Caudate nucleus (tissue), 63 donors: ENCODE measurements at places on chromosomes 7 and 10.

DNA sequence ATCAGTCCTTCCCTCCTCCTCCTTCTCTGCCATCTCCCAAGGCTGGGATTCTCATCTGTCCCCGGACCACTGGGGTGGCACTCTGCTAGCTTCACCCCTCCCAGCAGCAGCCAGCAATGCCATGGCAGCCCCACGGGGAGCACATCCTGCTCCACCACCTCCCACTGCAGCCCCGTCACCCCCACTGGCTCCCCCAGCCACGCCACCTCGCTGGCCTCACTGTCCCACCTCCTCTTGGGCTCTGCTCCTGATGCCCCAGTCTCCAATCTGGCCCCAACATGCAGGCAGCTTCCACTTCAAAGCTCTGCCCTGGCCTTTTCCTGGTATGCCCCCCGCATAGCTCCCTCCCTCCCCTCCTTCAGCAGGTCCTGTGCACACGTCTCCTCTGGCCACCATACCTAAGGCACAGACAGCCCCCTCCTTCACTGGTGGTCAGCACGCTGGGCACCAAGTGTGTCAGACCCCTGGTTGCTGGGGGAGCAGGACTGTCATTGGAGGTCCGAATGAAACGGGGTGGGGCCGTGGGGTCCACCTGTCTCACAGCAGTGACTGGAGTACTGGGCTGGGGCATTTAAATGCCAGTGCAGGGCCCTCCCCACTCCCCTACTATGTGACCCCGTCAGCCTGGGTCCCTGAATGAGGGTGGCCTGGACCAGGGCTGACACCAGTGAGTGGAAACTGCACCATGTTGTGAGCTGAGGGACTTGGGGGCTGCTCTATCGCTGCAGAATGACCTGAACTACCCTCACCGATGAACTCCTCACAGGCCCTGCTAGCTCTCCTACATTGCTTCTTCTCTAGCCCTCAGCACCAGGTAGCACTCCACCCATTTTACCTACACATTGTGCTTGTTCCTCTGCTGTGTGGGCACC is 38.7 kb downstream of the RASGEF1A start:
- no peak for DNase-seq

- no peak for DNase-seq
Observed at GRCh38 chr10:46268076-46268881, 18.5 kb upstream of the ANTXRL start.

DNA sequence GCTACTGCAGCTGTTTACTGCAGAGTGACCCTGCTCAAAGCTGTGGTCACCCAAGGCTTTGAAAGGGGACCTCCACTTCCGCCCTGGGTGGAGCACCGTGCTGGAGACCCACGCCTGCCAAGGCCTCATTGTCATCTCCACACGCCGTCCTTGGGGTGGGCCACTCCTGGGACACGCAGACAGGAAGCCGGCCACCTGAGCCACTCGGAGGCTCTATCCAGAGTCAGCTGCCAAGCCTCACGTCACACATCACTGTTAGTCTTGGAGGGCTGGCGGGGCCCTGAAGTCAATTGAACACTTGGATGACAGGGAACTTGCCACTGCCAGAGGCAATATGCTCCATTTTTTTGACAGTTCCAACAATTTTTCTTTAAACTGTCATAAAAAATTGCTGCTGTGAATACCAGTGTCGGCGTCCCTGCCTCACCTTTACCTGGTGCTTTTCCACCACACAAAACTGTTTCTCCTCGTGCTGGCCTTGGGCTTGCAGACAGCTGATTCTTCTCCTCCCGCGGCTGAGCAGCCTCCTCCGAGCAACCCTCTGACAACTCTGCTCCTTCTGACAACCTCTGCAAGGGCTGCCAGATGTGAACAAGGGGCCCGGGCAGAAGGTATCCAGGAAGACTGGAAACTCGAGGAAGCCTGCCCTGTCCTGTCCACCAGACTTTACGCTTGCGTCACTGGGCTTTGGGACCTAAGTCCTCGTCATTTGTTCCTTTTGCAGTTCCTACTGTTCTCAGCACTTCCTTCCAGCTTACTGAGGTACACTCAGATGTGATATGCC is 81.9 kb downstream of the EGFR start:
- peak; percentile 55 for DNase-seq

- no peak for DNase-seq
Observed at GRCh38 chr10:72104472-72105097, 16.2 kb upstream of the SPOCK2 start.

DNA sequence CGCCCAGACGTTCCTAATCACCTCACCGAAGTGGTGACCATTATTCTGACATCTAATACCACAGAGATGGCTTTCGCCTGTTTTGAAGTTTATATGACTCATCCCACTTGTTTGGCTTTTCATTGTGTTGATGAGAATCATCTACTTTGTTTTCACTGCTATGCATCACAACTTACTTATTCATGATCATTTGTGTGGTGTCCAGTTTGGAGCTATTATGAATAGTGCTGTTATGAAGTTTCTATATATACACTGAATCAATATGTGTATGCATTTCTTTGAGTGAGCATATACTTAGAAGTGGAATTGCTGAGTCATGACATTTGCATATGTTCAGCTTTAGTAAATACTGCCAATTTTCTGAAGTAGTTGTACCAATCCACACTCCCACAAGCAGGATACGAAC is 38.6 kb upstream of the TNKS2 start:
- DNase-seq = no peak

- DNase-seq = no peak
Observed at GRCh38 chr10:11886138-11886474, 63.0 kb downstream of the PROSER2 start.

GRCh38 chr10:12200850-12201249 is 4.9 kb downstream of the CDC123 start:
- DNase-seq = no peak

DNA sequence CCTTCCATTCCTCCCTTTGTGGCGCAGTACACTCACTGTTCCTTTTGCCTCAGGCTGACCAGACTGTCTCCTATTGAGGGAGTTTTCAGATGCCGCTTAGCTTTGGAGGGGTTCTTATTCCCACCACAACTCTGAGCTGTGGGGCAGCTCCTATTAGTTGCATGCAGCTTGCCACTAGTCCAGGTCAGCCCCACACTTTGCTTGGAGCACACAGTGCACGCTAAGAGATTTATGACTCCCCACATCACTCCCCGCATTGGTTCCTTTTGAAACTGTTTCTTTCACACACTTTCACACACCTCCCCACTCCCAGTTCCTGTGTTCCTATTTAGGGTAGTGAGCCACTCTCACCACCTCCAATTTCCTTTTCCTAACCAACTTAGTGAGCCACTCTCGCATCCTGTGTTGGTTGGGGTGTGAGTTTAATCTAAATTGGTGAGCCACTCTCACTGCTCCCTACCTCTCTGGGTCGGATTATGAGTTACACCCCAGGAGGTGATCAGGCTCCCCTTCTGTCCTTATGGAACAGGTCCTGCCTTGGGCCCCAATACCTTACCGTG is 10.4 kb upstream of the ZNF485 start:
- DNase-seq = no peak

DNA sequence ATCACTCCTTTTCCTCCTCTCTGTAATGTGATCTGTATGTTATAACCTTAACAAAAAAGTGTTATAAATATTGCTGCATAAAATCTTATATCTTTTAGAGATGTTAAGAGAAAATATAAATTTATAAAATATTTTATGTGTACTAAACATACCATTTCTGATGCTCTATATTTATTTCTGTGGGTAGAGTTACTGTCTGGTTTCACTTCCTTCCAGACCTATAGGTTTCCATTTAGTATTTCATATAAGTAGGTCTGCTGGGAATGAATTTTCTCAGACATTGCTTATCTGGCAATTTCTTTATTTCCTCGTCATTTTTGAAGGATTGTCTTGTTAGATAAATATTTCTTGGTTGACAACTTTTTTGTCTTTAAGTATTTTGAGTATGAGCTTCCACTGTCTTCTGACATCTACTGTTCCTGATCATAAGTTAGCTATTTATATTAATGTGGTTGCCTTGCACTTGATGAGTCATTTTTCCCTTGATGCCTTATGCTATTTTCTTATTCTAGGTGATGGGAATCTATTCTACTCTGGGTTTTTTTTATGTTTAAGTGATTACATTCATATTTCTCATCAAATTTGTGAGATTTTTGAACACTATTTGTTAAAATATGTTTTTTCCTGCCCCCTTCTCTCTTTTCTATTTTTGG is 11.2 kb upstream of the THSD7A start:
- no peak for DNase-seq

- DNase-seq = no peak
Observed at GRCh38 chr7:37342176-37342687, 106.4 kb downstream of the ELMO1 start.

- no peak for DNase-seq
Observed at GRCh38 chr10:94992811-94993210, 54.4 kb downstream of the CYP2C9 start.

GRCh38 chr10:31635009-31635408 is 293.6 kb downstream of the ARHGAP12 start:
- no peak for DNase-seq

DNA sequence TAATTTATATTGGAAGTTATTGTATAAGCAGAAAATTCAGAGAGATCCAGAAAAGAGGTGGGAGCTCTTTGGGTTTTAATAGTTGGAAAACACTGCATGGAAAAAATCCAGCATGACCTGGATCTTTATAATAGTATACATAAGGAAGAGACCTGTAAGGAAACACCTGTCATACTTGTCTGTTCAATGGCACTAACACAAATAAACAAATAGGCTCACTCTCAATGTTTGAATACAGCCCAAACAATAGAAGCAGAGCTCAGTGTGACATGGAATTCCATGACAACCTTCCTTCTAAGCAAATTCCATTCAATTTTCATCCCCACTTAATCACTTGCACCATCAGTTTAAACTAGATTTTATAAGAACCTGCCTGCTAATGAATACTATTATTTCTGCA is 31.7 kb downstream of the CISD1 start:
- no peak for DNase-seq

GRCh38 chr7:150759479-150759878 is 22.3 kb downstream of the GIMAP5 start:
- DNase-seq = no peak

DNA sequence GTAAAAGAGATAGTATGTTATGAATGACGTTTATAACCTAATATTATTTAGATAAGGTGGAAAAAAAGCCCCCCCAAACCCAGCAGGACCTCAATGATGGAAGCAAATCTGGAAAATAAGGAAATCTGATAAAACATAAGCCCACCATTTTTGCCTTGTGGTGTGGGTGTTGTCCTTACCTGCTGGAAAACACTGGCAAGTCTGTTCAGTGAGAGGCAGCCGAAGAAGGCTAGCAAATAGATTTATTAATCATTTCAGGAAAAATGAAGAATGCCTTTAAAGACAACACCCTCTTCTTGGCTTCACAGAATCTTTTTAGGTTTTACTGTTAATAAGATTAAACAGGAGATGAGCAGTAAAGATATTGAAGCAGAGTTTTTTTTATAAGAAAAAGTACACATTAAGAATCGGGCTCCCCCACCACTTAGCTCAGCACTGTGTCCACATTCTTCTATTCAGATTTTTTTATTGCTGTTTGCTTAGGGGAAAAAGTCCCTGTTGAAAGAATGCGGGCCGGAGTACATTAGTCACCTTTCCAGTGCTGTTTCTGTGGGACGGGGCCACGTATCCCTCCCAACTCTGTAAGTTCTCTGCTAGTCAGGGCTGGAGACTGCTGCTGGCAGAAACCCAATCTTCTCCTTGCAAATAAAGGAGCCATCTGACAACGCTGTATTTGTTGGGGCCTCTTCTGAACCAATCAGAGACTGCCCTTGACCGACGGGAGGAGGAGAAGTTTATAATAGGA is 104.1 kb downstream of the EVX1 start:
- DNase-seq = no peak

DNA sequence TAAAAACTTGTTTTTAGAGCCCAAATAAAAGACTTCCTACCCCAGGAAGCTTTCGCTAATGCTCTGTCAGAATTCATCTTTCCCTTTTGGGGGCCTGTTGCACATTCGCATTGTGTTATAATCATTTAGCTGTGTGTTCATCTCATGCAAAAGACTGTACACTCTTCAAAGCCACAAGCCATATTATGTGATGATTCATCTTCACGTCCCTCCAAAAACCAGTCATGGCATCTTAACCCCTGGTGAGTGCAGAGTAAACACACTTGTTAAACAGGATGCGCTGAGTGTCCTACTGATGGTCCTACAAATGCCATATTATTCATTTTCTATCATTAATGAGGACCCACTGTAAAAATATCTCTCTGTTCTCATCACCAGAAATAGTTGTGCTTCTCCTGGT is 235.4 kb downstream of the KIAA1217 start:
- DNase-seq = no peak

- no peak for DNase-seq
Observed at GRCh38 chr10:96402417-96403305, 43.9 kb upstream of the OPALIN start.

DNA sequence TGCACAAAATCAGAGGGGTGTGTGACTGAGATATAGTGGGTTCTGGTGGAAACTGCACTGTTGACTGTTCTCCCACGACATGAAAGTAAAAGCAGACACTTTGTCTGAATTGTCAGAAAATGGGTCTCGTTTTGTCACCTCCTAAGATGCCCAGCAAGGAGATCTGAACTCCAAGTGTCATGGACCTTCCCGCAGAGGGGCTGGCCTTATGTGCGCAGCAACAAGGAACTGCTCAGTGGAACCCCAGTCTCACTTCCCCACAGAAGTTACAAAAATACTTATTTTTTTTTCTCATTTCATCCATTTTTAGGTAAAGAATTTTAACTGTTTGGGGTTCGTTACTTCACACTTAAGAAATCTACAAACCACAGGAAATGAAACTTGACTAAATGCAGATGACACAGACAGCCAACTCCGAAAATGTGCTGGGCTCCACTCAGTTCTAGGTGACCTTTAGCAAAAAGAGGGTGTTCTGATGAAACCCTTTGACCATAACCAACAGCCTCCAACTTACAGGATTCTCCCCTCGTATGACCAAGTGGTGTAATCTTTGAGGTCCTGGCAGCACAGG is 115.0 kb downstream of the FAM107B start:
- DNase-seq = no peak

- DNase-seq = no peak
Observed at GRCh38 chr10:3720228-3721019, 64.6 kb downstream of the KLF6 start.

GRCh38 chr10:35336921-35337823 is 863 bp downstream of the CCNY start:
- DNase-seq = no peak

DNA sequence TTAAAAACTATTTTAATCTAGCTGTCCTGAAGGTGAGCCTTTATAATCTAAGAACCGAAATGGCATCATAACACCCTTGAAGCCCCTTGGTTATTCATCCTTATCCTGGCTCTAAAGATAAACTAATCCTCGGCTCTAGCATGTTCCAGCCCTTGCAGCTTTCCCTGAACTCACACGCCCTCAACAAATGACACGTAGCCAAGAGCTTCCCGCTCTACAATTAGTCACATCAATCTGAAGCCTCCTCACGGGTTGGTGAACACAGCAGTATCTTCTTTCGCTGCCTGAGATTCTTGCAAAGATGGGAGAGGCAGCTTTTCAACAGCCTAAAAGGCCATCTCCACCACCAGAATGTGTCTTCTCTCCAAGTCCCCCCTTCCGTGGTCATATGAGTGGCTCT is 4.1 kb downstream of the FRMD4A start:
- DNase-seq = no peak

DNA sequence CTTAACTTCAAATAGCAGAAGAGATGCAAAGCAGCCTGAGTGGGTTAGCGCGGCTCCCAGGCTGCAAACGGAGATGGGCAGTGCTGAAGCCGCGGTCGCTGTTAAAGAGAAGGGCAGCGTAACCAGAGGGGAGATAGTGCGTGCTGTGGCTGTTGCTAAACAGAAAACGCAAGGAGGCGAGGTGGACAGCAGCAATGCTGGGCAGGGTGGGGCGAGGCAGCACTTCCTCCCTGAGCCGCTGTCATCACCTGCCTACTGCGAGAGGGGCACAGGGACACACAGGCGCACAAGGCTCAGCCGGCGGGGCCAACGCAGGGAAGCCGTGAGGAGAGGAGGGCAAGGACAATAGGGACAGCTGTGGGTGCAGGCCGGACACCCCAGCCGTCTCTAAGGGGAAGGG is 137.3 kb downstream of the MAD1L1 start:
- no peak for DNase-seq
